ENCODE measurements at places on chromosomes 7 and 10.
A peak's percentile ranks its signal among the peaks of the same experiment; 100 is the strongest.

- DNase-seq = no peak
Observed at GRCh38 chr7:107075863-107076574, 31.5 kb downstream of the PRKAR2B start.

- no peak for DNase-seq
Observed at GRCh38 chr7:80478683-80479082, 33.2 kb downstream of the GNAT3 start.

- DNase-seq = no peak
Observed at GRCh38 chr10:104446151-104446550, 92.5 kb downstream of the CFAP58 start.

DNA sequence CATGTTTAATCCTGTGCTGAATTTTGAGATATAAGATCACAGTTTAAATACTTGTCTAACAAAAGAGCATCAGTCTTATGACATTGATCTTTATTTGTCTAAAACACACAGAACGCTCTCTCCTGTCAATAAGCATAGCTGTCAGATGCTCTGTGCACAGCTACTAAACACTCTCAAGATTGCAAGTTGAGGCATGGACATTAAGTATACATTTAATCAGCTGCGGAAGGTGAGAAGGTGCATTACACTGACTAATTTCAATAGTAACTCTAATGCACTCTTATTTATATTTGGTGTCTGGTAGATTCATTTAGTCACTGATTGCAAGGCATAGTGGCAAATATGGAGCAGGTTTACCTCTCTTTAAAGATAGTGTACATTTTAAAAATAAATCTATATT lies 580.3 kb upstream of the NRP1 start:
- DNase-seq = no peak

DNA sequence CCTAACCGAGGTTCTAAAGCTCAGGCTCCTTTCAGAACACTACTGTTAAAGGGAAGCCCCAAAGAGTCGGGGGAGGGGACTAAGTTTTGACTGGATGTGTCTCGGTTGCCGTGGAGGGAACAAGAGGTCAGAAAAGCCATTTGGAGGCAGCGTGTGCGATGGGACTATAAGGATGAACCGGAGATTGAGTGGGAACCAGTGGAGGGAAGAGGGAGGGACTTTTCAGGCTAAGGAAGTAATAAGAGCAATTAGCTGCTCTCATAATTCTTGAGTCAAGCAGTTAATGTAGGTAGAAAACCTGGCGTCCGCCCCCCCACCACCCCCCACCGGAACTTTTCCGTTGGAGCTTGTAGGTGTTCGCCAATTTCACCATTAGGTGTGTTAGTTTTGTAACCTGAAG lies 491 bp upstream of the AKAP9 start:
- peak; percentile 9 for DNase-seq

DNA sequence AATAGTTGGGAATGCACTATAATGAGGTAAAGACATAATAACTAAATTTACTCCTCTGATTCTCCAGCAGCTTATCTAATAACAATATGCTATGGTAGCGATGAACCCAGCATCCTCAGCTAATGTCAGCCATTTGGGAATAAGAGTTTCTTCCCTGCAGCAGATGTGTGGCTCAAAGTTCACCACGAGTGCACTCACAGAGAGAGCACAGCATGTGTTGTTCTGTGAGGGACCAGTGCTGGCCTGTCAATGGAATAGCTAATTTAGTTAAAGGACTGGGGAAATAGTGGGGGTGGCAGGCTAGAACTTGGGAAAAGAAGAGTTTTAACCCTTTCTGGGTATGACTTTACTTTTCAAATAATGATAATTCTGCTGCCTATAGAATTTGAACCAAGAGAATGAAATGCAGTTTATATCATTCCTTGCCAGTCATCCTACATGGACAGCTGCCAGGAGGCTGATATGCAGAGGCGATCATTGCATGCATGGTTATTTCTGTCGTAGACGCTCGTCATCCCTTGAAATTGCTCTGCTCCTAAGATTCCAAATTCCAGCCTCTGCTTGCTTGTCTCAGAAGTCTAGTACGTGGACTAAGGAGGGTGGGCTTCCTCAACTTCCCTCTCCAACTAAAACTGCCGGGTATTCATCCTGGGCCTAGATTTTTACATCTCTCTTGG lies 355.6 kb downstream of the RNLS start:
- no peak for DNase-seq

DNA sequence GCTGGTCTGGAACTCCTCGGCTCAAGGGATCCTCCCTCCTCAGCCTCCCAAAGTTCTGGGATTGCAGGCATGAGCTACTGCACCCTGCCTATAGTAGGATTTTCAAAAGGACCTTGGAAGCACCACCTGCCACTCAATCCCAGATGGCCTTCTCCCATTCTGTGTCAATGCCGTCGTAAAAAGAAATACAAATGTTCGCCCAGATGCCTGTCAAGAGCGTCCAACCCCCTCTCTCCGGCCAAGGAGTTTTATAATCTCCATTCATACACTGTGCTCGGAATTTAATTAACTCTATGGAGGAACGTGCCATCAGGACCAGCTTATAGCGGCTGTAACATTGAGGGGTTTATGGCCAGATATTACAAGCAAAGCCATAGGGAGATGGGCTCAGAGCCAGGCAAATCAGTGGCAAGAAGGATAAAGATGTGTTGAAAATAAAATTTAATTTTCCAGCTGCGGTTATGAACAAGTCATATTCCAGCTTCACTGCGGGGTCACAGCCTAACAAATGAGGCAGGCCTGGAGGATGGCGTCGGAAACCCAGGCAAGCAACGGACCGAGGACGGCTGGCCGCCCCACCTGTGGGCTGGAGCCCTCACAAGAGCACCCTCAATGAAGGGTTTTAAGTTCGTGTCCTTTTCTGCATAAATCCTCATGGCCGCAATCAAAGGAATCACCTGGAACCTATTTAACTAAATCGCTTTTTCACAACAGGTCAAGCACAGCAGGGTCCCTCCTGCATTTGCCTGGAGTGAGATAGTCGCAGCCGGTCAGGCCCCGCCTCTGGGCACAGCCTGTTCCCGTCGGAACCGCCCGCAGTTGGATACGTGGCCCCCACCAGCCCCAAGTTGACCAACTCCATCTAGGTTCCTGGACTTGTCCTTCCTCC lies 374.5 kb upstream of the FOXK1 start:
- DNase-seq = no peak

DNA sequence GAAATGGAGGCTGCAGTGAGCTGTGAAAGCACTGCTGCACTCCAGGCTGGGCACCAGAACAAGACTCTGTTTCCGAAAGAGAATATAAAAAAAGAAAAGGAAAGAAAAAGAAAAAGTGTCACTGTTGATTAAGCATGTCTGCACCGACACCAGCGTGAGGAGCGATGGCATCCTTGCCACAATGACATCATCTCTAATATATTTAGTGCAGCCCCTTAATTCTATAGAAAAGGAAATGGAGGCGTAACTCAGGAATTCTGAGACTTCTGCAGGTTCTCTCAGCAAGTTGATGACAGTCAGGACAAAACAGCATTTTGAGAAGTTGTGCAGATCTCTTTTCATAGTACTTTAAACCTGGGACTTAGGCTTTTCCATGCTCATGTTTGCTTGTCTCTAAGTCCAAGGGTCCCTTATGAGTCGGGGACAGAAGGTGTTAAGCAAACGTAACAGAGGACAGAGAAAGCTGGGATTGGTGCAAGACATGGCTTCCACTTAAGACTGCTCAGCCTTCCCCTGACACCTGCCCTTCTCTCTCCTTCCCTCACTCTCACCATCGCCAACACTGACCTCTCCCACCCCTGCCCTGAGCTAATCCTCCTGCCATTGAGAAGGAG lies 16.9 kb upstream of the ANKRD1 start:
- DNase-seq = no peak

DNA sequence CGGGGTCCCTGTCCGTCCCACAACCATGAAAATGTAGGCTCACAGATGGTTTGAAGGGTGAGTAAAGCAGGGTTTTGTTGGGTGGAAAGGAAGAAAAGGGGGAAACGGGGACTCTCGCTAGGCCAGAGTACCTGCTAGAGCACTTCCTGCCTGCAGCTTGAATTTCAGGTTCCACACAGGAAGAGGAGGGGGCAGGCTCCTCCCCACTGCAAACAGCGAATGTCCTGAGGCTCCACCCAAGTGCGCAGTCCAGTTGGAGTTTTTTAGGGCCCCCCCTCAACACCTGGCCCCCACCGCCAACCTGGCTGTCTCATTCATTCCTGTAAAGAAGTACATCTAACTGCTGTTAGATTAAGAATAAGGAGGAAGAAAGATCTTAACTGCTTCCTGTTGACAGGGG lies 414.7 kb downstream of the SH2D4B start:
- DNase-seq = no peak

GRCh38 chr7:45013465-45013967 lies 13.5 kb downstream of the CCM2 start:
- DNase-seq = no peak

DNA sequence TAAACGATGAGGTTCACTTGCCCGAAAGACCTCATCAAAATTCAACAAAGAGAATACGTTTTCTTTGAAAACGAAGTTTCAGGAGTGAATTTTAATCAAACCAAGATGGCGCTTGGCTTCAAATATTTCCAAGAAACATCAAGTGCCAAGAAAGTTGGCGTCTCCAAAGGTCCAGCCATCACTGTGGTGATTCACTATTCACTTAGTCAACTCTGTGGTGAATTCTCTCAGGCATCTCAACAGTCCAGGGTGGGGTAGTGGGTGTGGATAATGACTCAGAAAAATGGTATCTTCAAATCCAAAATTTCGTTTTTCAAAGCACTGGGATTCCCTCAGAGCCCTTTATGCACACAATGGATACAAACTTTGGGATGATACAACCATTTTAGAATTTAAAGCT lies 133.1 kb downstream of the SVIL start:
- DNase-seq = no peak

DNA sequence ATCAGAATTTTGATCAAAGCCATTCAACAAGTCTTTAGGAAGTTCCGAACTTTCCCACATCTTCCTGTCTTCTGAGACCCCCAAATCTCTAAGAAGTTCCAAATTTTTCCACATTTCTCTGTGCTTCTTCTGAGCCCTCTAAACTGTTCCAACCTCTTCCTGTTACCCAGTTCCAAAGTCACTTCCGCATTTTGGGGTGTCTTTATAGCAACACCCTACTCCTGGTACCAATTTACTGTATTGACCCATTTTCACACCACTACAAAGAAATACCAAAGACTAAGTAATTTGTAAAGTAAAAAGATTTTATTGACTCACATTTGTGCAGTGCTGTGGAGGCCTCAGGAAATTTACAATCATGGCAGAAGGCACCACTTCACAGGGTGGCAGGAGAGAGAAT lies 385.8 kb upstream of the GHITM start:
- no peak for DNase-seq

DNA sequence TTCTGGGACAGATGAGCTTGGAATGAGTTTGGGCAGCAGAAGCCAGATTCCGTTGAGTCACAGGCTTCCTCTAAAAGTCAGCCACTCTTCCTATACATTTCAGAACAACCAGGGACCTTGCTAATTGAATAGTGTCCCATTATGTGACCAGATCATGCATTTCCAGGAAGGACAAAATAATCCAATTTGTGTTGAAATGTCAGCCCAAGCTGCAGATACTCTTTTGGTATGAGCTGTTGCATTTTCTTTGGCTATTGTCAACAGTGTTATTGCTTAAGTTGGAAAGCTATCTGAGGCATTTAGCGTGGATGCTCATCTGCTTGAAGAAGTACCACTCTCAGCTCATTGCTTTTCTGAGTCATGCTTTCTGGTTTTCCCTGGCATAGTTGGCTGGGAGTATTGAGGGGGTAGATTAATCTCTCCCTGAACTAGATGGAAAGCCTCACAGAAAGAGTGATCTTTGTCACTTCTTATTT lies 223.7 kb upstream of the HABP2 start:
- DNase-seq = no peak

- no peak for DNase-seq
Observed at GRCh38 chr7:112596260-112596659, 115.5 kb downstream of the LSMEM1 start.

- DNase-seq = no peak
Observed at GRCh38 chr10:27826369-27826768, 80.8 kb upstream of the MKX start.

DNA sequence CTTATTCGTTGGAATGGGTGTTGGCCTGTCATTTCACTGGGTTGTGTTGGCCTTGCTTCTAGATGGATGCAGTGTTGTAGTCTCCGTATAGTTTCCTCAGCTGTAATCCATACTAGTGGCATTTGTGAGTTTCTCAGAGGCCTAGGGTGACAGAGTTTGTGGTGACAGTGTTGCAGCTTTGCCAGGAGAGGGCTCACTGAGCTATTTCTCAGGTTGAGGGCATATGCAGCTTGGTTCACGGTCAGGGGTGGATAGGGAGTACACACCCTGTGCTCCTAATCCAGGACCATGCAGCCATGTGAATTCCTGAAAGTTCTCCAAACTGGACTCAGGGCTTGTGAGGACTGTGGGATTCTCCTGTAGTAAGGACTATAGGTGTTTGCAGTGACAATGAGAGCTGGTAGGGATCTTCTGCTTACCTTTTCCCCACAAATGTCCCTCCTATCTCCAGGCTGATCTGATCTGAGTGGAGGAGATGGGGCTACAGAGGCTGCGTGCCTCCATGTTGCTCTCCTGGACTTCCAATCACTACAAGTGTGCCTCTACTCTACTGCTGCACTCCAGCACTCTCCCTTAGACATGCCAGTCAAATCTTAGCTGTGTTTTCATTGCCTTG lies 229.0 kb downstream of the STK31 start:
- peak; percentile 13 for DNase-seq

GRCh38 chr10:120573355-120573754 lies 116.3 kb downstream of the PLPP4 start:
- DNase-seq = no peak

GRCh38 chr7:91832493-91833045 lies 47.9 kb downstream of the MTERF1 start:
- DNase-seq = no peak

DNA sequence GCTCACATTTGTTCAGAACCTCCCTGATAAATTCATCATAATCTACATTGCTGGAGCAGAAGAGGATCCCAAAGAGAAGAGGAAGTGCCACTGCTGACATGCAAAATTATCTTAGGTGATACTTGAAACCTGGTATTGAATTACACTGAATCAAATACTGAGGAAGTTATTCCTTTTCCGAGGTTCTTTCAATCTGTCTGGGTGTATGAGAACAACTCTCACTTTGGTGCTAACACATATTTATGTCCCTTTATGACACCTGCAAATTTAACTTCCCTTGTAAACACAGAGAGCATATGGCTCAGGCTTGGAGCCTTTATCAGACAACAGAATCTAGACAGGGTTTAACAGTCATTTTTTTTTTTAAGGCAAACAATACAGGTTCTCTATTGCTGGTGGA lies 131.4 kb downstream of the SRPK2 start:
- DNase-seq = no peak

DNA sequence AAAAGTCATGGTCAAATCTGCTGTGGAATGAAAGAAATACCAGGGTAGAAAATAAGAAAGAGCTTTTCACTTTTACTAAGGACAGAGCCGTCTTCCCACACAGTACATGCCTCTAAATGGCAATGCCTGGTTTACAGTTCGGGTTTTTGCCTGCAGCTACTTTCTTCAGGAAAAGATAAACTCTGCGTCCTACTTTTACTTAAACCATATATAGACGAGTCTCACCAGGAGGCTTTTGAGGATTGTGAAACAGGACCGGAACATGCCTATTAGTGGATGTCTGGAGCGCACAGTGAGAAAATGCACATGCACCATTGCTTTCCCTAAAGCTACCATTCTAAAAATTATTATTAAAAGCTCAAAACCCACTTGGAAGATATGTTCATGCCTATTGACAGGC lies 70.5 kb downstream of the KLF6 start:
- no peak for DNase-seq

Measured in GM19239 (cell line).